Bladder microvascular endothelial cell (primary cell): ENCODE measurements at places on chromosomes 16 and 17. TPM values are rescaled to one million over a fixed set of nuclear protein-coding genes. Genes with fewer than 3 reads are reported as not detected.

The ERCC4 gene
- total RNA-seq: 4.5 and 10.6 TPM in 2 replicates

The EFNB3 gene
- total RNA-seq: 0.16 and 0.57 TPM in 2 replicates

The ABCA10 gene
- total RNA-seq: 0.65 and 1.2 TPM in 2 replicates

The ABCA9 gene
- total RNA-seq: 2.4 and 3.4 TPM in 2 replicates

The TAT gene
- not detected in 2 replicates for total RNA-seq

The TBC1D26 gene
- total RNA-seq: 0.38 TPM in 1 of 2 replicates, not detected in the other

The SCGB1C2 gene
- total RNA-seq: not detected in 2 replicates

The TBC1D3D gene
- 0.13 TPM in 1 of 2 replicates, not detected in the other for total RNA-seq

The GID4 gene
- 4.2 and 8.1 TPM in 2 replicates for total RNA-seq

The MSLN gene
- not detected in 2 replicates for total RNA-seq

The LRRC59 gene
- total RNA-seq: 107 and 162 TPM in 2 replicates
